ENCODE measurements at places on chromosomes 4 and X.

DNA sequence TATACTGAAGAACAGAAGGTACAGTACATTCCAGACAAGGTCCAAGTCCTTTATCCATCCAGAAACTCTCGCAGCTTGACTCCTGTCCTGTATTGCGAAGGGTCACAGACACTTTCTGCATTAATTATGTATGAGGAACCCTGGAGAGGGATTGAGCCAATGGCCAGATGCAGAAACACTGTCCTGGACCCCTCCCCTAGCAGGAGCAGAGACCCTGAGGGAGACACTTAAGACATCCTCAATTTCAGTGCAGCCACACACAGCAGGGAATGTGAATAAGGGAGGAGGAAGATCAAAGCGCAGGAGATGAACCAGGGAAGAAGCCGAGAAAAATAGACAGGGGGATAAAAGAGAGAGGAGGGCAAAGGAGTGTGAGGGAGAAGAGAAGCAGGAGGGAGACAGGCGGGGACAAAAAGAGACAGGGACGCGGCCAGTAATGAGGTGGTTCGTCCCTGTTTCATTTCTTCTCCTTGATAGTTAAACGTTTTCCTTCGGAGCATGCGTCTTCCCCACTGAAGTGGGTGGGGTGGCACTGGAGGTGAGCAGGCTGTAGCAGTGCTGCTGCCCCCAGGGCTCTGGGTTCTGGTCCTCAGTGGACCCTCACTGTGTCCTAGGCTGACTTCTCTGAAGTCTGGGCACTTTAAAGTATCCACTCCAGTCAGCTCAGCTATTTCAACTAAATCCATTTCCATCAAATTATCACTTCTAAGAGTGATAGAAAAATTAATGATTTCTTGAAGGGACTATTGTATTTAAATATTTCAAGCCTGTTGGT is 356.4 kb upstream of the NOCT start:
- no peak for DNase-seq

DNA sequence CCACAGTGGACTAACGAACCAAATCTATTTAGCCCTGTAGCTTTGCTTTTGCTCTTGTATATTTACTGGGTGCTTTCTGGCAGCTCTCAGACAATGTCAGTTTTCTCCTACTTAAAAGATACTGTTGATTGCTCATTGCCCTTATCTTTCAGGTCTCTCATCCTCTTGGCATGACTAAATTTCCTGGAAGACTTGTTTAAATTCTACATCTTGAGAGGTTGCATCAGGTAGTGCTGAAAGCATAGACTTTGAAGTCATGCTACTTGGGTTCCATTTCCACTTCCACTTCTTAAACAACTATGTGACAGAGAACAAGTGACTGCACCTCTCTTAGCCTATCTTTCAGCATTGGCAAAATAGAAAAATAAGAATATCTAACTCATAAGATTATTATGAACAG is 8.4 kb downstream of the TDO2 start:
- DNase-seq: no peak

DNA sequence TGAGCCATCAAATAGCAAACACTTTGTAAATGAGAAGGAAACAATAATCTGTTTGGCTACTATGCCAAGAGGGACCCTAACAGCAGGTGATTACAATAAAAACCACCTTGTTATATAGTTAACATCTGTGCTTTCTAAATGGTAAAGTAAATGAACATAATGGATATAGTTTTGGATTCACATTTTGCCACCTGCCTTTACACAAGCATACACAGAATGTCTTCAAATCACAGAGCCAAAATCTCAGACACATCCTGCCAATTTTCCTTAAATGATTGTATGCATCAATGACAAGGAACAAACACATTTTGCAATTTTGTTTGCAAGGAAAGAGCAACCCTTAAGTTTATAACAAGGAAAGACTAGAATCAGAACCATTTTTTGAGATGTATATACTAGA is 334.2 kb downstream of the FSTL5 start:
- no peak for DNase-seq

GRCh38 chr4:25128671-25129070 is 31.6 kb downstream of the SEPSECS start:
- no peak for DNase-seq

- DNase-seq: no peak
These were observed 1089.9 kb upstream of the PCDH10 start for GRCh38 chr4:132059227-132059626.

DNA sequence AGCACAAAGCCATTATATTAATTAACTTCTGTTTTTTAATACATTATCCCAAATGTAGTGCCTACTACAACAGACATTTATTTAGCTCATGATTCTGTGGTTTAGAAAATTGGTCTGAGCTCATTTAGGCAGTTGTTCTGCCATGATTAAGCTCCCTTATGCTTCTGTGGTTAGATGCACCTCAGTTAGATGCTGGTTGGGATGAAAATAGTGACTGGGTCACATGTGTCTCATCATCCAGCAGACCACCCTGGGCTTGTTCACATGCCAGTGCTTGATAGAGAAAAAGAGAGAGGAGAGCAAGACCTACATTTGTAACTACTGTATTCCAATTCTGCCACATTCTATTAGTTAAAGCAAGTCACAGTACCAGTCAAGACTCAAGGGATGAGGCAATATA is 376.4 kb upstream of the GNPDA2 start:
- DNase-seq: no peak

DNA sequence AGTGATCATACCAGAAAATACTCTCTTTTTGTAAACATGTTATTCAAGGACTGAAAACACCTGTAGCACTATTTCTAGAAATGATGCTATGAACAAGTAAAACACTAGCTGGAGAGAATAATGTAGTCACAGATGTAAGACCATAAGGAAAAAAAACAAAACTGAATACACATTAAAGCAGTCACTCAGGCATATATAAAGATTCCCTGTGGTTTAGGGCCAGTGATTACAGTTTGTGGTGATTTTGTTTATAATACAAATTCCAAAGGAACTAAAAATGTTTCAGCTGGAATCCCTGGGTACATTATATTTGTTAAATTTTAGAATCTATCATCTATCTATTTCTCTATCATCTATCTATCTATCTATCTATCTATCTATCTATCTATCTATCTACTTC is 777.8 kb upstream of the FRG1 start:
- DNase-seq: no peak

DNA sequence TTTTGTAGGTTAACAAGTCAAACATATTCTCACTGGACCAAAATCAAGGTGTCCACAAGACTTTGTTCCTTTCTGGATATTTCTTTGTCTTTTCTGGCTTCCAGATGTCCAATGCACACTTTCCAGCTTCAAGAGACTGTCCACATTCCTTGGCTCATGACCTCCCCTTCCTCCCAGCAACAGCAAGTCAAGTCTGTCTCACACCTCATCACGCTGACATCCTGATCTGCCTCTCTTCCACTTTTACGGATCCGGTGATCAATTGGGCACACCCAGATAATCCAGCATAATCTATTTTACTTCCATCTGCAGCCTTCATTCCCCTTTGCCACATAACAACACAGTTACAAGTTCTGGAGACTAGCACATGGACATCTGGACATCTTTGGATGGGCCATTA is 9.6 kb downstream of the TIFA start:
- DNase-seq: no peak

GRCh38 chrX:22969411-22969810 is 30.3 kb upstream of the DDX53 start:
- DNase-seq: no peak

GRCh38 chr4:83241132-83241531 is 43.5 kb downstream of the COQ2 start:
- no peak for DNase-seq

GRCh38 chr4:86326400-86326799 is 33.5 kb downstream of the MAPK10 start:
- DNase-seq: no peak

Data from activated T-cell treated with anti-CD3 and anti-CD28 coated beads, Interleukin-2, amount 50 U/mL, for 4 hours (primary cell).